ENCODE measurements at places on chromosomes 2 and 18.

DNA sequence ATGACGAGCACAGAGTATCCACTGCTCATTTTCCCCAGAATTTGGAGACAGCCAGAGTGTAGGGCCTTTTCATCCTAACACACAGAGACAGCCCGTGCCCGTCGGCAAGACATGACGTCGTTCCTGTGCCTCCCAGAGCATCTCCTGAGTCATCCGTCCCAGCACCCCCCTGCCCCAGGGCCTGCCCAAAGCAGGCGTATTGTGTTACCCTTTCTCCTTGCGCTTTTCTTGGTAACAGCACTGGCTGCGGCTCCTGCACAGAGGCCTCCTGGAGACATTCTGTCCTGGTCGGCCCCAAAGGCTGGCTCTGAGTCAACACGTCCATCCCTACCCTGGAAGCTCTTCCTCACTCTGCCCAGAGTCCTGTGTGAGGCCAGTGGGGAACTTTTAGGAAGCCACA, 217.1 kb downstream of the KLHL29 start:
- no peak for DNase-seq

- no peak for DNase-seq
Measured at GRCh38 chr18:68172842-68173549, 541.9 kb downstream of the TMX3 start.

DNA sequence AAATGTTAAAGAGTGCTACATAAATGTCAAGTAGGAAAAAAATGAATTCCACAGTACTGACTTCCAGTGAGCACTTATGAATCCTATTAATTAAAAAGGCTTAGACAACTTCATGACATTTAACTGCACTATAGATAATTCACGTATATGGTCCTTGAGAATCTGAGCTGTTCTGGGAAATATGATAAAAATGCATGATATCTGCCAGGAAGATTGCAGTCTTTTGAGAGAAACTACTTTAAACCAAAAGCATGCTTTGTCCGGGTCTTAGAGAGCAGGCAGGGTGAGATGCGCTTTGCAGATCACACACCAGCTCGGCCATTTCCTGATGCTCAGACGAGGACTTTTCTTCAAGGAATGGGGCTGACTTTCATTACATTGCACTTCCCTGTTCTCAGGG, 42.6 kb downstream of the CMPK2 start:
- DNase-seq: no peak

DNA sequence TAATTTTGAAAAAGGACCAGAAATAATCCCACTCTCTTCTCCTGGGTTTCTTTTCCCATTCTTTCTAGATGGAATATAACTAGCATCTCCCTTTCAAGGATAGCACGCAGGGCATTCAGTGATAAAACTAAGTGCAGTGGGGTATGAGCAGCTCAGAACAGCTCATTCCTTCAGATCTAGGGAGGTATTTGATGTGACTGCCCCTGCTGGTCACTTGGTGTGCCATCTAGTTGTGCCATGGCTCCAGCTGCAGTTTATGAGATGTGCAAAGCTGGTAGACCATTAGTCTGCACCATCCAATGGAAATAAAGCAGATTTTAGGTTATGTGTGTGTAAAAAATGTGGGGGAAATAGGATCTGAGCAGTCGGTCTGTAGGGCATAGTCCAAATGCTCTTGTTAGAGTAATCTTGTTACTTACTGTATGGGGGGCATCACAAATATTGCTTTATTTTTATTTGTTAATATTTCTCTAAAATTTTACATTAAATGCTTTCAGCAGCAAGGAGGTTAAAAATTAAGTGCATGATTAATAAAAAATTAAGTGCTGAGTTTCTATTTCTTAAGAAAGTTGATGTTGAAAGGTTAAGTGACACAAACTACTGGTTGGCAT, 38.9 kb downstream of the CTAGE1 start:
- DNase-seq: no peak

DNA sequence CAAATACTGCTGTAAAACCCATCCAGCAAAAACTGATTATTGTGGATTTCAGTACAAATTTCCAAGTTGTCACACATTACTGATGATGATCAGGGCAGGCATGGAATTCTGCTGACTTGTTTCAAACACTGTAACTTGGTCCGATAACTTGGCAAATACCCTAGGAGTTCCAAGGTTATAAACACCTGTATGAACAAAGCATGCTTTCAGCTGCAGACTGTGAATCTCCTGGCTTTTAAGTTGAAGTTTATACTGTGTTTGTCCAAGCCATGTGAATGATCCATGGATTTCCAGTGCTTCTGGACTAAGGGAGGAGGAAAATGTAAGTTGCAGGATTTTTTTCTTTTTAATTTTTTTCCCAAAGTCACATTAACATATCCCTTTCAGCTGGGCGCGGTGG, 70.0 kb upstream of the SLC25A52 start:
- no peak for DNase-seq

DNA sequence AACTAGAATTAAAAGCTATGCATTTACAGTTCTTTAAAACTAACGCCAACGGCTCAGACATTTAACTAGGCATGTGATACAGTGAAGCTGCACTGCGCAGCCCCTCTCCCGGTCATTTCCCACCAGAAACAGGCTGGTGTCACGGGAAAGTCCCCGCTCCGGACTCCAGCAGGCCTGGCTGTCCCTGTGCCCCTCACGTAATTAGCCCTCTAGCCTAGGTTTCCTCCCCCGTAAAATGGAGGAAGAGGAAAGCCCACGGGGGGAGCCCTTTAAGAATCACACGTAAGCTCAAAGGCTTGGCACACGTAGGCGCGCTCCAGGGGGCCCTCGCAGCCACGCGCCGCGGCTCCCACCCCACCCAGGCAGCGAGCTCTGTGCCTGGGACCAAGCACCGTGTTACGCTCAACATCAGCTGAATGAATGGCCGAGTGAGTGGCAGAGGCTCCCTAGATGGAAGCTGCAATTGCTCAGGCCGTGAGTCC, 48.0 kb downstream of the KCNIP3 start:
- DNase-seq: no peak

DNA sequence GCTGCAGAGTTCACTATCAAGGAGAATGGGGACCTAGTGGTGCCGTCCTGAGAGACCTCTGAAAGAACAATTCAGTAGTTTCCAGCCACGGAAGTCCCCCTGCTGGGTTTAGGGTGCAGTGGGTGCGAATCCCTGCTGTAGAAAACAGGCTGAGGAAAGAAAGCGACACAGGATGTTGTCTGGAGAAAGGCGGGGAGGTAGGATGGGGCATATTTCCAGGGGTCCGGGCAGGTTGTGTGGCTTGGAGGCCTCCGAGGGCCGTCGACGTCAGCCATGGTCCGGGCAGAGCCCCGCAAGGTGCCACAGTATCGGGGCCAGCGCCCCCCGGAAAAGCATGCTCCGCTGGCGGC, 807 bp upstream of the CREB1 start:
- DNase-seq: peak; percentile 23

DNA sequence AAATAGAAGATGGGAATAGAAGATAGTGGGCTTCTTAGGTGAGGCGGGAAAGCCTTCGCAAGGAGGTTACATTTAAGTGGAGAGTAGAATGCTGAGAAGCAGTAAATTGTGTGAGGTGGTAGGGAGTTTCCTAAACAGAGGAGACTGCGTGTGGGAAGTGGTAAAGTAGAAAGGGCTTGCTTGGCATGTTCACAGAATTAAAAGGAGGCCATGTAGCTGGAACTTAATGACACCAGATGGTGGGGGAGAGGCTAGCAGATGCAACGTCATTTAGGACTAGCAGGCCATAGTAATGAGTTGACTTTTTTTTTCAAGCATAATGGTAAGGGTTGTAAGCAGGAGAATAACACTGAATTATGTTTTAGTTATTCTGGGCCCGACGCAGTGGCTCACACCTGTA, 13.0 kb upstream of the RTN4 start:
- DNase-seq: no peak

- DNase-seq: no peak
Measured at GRCh38 chr2:72113847-72114692, 33.6 kb downstream of the CYP26B1 start.

DNA sequence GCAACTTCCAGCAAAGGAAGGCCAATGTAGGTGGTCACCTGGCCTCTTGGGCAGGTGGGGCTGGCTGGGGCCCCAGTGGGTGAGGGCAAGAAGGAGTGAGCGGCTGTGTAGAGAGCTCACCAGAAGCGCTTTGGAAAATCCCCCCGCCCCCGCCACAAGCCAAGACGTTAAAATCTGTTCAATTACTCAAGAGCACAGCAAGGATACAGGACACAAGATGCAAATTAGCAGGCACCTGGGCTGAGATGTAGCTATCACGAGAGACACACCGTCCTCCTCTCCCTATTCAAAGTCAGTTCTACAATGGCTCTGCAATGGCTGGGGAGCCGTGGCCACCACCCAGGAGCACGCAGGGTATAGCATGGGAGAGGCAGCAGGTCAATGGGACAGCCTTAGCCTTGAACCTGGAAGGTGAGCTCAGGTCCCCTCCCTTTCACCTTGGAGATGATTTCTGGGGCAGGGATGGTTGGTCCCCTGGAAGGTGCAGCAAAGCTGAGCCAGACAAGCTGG, 38.5 kb upstream of the GPR17 start:
- no peak for DNase-seq

- DNase-seq: no peak
Measured at GRCh38 chr2:54471221-54471711, 15.1 kb downstream of the SPTBN1 start.

- DNase-seq: no peak
Measured at GRCh38 chr2:173829727-173830126, 135.4 kb downstream of the SP3 start.

DNA sequence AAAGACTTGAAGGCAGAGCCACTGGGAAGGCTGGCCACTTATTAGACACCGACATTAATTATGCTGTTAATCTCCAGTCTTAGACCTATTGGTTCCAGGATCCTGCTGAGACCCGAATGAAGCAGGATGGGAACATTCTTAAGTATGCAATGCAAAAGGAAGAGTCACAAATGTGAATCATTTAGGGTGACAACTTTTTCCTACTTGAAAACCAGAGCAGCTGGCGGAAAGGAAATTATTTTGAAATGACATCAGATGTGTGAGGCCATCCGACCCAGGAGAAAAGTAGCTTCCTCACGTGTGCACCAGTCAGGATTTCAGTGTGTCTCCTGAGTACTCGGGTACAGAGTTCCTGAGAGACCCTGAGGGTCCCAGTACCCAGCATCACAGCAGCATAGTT, 222.9 kb upstream of the NCKAP5 start:
- no peak for DNase-seq

GRCh38 chr18:62183578-62184195, 3.2 kb downstream of the PIGN start:
- peak; percentile 10 for DNase-seq

DNA sequence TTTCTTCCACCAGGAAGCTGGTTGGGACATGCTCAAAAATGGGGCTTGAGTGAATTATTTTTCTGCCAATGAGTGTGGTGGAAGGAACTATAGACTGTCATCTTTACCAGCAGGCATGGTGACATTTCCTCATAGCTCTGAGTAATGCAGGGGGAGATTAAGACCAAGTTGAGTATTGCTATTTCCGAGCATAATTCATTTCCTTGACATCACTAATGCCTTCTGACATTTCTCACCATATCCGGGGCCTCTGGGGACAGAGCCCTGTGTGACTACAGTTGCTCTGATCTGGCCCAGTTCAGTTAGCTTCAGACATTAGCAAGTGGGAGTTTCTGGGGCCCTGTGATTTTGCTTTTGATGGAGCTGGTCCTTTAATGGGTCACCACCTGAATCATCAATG, 410.4 kb downstream of the MEIS1 start:
- no peak for DNase-seq

DNA sequence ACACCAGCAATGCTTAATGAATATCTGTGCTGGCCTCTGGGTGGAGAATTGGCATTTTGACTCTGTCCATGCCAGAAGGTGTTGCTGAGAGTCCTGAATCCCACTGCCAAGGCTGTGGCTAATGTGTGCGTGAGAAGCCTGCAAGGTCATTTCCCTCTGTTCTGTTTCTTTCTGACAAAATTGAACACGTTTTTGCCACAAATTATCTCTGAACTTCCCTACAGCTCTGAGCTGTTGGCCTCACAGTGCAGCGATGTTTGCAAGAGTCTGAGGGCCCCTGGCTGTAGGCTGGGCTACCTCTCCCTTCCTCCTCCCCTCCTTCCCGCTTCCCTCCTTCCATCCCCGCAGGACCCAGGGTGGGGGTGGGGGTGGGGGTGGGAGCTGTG, 154.1 kb upstream of the HS6ST1 start:
- no peak for DNase-seq

- DNase-seq: no peak
Measured at GRCh38 chr2:129748653-129749052, 230.8 kb upstream of the RAB6C start.

DNA sequence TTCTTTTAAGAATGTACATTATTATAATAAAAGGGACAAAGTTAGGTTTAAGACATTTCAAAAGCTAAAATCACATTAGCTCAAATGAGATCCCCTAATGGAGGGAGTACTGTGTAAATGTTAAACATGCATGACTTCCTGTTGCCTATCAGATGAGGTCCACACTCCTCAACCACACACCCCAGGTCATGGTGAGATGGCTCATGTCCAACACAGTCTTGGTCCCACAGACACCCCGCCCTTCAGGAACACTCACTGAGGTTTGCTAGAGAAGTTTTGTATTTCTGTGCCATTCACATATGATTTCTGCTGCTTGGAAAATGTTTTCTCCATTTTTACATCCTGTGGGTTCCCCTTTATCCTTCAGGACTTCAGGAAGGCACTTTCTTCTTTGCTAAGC, 491.0 kb downstream of the SOX11 start:
- no peak for DNase-seq

DNA sequence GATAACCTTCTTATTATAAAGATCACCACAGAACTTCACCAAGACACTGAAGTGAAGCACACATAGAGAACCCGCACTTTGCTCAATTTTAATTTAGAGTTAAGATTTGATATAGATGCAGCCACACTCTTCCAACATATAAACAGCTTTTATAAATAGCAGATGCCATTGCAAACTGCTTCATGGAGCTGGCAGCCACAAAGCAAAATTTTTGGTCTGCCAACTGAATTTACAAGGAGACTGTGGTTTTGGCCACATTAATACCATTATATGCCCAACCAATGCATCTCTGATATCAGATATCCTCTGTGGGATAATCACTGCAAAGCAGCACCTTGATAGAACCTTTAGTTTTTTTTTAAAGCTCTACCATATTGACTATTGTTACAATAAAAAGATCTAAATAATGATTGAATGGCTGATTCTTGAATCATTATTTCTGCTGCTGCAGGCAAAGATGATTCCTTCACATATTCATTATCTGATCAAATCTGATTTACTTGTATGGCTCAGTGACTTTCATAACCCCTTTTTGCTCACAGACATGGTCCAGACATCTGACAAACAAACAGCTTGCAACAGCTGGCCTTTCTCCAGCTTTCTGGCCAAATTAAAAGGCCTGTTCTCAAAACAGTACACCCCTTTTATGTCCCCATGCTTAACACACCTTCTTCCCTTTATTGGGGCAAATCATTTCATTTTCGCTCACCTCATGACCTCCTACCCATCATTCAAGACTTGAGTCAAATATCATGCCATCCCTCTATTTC, 88.4 kb downstream of the METTL4 start:
- no peak for DNase-seq

DNA sequence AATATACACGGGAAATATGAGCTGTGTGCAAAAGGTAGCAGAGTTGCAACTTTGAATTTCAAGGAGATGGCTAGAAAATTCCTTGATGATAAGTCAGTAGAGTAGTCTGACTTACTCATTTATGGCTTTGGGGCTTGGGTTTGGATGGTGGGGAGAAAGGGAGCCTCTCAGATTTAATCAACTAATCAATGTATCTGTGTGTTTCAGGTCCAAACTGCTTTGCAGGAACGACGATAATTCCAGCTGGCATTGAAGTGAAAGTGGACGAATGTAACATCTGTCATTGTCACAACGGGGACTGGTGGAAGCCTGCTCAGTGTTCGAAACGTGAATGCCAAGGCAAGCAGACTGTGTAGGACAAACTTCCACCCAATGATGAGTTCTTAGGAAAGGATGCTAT, 164.6 kb downstream of the VWC2L start:
- no peak for DNase-seq
